Psoas muscle (tissue), 8 donors: ENCODE measurements at places on chromosomes 12 and 14. TPM values are rescaled to one million over a fixed set of nuclear protein-coding genes. Genes with fewer than 3 reads are reported as not detected.

DNA sequence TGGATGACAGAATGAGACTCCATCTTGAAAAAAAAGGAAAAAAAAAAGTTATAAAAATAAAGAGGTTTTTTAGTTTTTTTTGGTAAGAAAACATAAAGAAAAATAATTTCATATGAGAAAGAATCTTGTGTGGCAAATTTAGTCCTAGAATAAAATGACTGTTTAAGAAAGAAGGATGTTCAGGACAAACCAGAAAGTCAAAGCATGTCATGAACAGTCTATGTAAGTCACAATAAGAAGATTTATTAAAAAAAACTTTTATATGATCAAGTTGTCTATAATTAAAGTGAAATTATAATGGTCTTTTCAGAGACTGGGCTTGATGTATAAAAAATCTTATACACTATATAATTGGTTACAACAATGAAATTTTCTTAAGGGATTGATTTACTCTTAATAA lies 68.1 kb upstream of the HECTD1 start:
- no peak overlapping the region for H3K4me3 ChIP-seq
- H3K36me3 ChIP-seq, result no peaks in the 10 kb centered on the region
- no peaks in the 10 kb centered on the region for H3K27me3 ChIP-seq
- H3K27ac ChIP-seq, result no peak overlapping the region
- no peaks in the 10 kb centered on the region for H3K4me1 ChIP-seq

- H3K4me3 ChIP-seq, result no peak overlapping the region
- no peaks in the 10 kb centered on the region for H3K27me3 ChIP-seq
- no peak overlapping the region for H3K27ac ChIP-seq
- no peak for DNase-seq
- peaks cover 8% of the 10 kb centered on the region for H3K36me3 ChIP-seq
Observed at GRCh38 chr14:89178800-89179535, 238.1 kb downstream of the FOXN3 start.

GRCh38 chr14:25944020-25944419 lies 653.8 kb downstream of the NOVA1 start:
- no peak overlapping the region for H3K4me3 ChIP-seq
- H3K4me1 ChIP-seq, result no peaks in the 10 kb centered on the region
- no peak for DNase-seq
- H3K27ac ChIP-seq, result no peak overlapping the region
- no peaks in the 10 kb centered on the region for H3K27me3 ChIP-seq

DNA sequence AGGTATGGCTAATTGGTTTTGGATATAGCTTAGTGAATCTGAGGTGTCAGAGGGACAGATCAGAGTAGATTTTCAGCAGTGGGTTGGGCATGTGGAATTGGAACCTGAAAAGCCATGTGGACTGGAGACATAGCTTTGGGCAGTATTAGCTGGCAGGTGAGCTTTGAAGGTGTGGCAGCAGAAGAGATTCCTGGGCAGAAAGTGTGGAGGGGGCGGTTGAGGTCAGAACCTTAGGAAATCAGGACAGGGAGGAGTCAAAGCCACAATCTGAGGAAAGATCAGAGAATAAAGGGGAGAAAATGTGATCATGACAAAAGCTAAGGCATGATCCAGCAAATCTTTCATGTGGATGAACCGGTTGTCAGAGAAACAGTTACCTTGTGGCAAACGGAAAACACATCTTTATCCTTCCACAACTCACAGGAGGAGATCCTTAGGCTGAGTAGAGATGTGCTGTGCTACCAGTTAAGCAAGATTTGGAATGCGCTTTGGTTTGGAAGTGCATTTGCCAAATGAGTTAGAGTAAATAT lies 56.4 kb downstream of the PTGER2 start:
- H3K4me3 ChIP-seq, result no peak overlapping the region
- H3K4me1 ChIP-seq, result no peaks in the 10 kb centered on the region
- H3K27me3 ChIP-seq, result no peaks in the 10 kb centered on the region
- DNase-seq, result no peak
- no peaks in the 10 kb centered on the region for H3K36me3 ChIP-seq

GRCh38 chr12:23455283-23455682 lies 494.2 kb downstream of the SOX5 start:
- no peaks in the 10 kb centered on the region for H3K27me3 ChIP-seq
- H3K4me3 ChIP-seq, result no peak overlapping the region
- no peak overlapping the region for H3K27ac ChIP-seq
- no peaks in the 10 kb centered on the region for H3K4me1 ChIP-seq
- DNase-seq, result no peak
- no peaks in the 10 kb centered on the region for H3K36me3 ChIP-seq

Gene SLC38A4
- total RNA-seq, result 12.8 TPM

Gene PTCSC3
- total RNA-seq, result not detected

Gene STAC3
- 1,676 TPM for total RNA-seq
